Osteoblast (primary cell): ENCODE measurements at places on chromosomes 3 and 15. TPM values are rescaled to one million over a fixed set of nuclear protein-coding genes. Genes with fewer than 3 reads are reported as not detected.
A peak's percentile ranks its signal among the peaks of the same experiment; 100 is the strongest.

GRCh38 chr3:62214850-62215249 is 158.5 kb downstream of the FEZF2 start:
- peak; percentile 44 for DNase-seq

GRCh38 chr15:69718916-69719315 is 266.3 kb downstream of the RPLP1 start:
- no peak for DNase-seq

GRCh38 chr3:171173736-171174135 is 147.2 kb upstream of the SLC2A2 start:
- no peak for DNase-seq

GRCh38 chr15:99486371-99487336 is 79.1 kb upstream of the MEF2A start:
- DNase-seq, result peak; percentile 88

- DNase-seq, result no peak
Observed at GRCh38 chr3:186589856-186590579, 19.5 kb downstream of the DNAJB11 start.

Gene XCR1
- total RNA-seq, result not detected in 2 replicates

- peak; percentile 76 for DNase-seq
Observed at GRCh38 chr3:184659797-184660301, 52.0 kb downstream of the MAGEF1 start.

GRCh38 chr15:25092661-25093060 is 137.9 kb downstream of the SNRPN start:
- DNase-seq, result no peak

DNA sequence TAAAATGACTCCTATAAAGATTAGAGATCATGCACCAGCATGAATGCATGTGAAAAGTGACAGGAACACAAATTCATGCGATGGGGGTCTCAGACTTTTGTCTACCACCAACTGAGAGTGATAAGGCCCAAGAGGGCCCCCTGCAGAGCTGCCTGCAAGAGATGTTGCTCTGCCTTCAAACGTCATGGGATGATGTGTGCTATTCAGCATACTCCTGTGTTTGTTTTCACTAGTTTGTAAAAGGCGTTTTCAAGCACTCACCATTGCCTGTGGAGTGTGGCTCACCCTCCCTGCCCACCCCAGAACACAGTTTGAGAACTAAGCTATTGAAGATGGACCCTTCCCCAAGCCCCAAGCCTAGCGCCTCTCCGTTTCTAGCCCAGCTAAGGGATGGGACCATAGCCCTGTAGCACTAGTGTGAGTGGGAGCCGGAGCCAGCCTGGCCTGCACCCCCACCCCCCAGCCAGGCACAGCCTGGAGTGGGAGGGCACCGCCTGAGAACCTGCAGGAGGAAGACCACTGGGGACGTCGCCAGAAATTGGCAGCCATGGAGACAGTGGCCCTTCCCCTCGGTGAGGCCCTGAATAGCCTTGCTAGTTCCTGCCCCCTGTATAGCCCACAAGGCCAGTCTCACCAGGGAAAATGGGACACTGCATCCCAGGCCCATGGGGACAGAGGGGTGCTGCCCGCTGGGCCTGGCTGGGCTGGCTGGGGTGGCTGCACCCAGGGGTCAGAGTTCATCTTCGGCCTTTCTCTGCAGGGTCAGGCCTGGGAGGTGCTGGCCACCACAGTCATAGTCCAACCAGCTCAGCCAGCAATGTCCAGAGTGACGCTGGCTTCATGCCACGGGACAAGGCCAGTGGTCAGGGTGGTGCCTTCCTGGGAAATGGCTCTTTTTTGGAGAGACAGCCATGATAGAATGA is 22.6 kb upstream of the KLF13 start:
- peak; percentile 63 for DNase-seq

DNA sequence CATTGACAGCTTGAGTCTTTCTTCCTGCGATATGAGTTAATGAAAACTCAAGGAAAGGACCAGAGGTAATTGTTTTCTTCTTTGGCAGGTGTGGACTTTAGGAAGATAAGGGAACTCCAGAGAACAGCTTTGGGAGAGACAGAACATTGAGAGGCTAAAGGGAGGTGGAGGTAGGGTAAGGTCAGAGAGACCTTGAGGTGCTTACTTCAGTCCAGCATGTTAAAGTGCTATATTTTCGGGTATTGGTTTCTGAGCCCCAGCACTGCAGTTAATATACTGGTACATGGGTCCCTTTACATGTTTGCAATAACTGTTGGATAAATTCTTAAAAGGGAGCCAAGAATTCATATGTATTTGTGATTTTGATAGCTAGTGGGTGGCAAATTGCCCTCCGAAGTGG is 322.1 kb downstream of the THSD4 start:
- DNase-seq, result no peak

Gene SIDT1
- total RNA-seq, result under 0.01 TPM in 2 replicates

Gene KBTBD12
- not detected in 2 replicates for total RNA-seq

Gene TMEM266
- not detected in 2 replicates for total RNA-seq

DNA sequence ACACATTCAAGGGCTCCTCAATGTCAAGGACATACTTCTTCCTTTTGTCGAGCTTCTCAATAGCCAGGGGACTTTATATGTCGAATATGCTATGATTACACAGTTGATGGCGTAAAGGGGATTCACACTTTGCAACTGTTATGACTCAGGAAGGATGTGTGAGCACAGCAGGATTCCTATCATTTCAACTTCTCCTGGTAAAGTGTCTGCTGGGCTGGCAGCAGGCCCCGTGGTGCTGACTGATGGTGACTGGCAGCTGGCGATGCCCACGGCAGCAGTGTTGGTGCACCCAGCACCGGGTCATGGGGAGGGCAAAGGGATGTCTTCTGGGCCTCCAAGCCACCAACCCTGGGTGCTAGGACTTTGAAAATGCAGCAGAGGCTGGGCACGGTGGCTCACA is 44.8 kb upstream of the GNB5 start:
- no peak for DNase-seq

GRCh38 chr3:112350018-112350810 is 17.3 kb downstream of the CD200 start:
- DNase-seq, result no peak

DNA sequence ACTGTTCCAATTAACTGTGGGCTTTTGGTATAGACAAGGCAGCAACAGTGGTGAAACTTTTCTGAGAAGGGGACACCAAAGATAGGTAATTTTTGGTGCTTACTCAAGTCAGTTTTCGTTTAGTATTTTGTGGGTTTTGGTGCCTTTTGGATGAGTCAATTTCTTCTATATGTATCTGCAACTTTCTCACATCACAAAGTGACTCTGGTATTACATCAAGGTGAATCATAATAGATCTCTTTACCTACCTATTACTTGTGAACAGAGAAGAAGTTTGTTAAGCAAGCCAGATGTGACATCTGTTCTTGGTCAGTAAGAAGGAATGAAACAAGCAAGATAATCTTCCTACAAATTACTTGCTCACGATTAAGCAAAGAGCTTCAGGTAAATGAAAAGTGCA is 732.4 kb upstream of the DPPA4 start:
- no peak for DNase-seq

- no peak for DNase-seq
Observed at GRCh38 chr3:25454005-25454927, 26.2 kb downstream of the RARB start.

Gene P2RY14
- not detected in 2 replicates for total RNA-seq

GRCh38 chr3:18295171-18295920 is 129.8 kb downstream of the SATB1 start:
- DNase-seq, result peak; percentile 79

Gene CMTM7
- 7.2 and 10.0 TPM in 2 replicates for total RNA-seq

Gene STRC
- total RNA-seq, result under 0.01 TPM in 2 replicates

- peak; percentile 29 for DNase-seq
Observed at GRCh38 chr3:104556372-104557078, 810.2 kb upstream of the ALCAM start.
